ENCODE measurements at places on chromosomes 5 and 9. TPM values are rescaled to one million over a fixed set of nuclear protein-coding genes. Genes with fewer than 3 reads are reported as not detected.

Gene NR5A1
- 0.64 TPM for total RNA-seq

Gene GABRA1
- total RNA-seq: not detected

Gene COX7C
- total RNA-seq: 550 TPM

Gene TPPP
- 3.9 TPM for total RNA-seq

Gene ACER2
- 4.3 TPM for total RNA-seq

All from HCT116 (cell line).